Retina (tissue), 1 donor: ENCODE measurements at places on chromosomes 7 and 10.

DNA sequence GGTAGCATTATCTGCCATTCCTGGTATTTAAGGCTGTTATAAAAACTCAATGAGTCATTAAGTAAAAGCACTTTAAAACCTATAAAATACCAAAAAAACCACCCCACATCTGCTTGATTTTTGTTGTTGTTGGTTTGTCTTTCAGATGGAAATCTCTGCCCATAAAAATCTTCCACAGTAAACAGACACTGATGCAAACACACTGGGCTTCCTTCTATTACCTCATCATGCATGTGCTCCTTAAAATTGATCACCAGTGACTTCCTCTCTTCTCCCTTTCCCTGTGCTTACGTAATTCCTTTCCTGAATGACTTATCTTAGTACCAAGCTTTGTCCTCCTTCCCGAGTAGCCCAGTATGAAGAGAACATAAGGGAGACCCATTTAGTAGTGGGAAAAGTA, 167.2 kb downstream of the EVX1 start:
- no peak for DNase-seq

GRCh38 chr7:1948887-1949680, 279.0 kb downstream of the ELFN1 start:
- no peak for DNase-seq

DNA sequence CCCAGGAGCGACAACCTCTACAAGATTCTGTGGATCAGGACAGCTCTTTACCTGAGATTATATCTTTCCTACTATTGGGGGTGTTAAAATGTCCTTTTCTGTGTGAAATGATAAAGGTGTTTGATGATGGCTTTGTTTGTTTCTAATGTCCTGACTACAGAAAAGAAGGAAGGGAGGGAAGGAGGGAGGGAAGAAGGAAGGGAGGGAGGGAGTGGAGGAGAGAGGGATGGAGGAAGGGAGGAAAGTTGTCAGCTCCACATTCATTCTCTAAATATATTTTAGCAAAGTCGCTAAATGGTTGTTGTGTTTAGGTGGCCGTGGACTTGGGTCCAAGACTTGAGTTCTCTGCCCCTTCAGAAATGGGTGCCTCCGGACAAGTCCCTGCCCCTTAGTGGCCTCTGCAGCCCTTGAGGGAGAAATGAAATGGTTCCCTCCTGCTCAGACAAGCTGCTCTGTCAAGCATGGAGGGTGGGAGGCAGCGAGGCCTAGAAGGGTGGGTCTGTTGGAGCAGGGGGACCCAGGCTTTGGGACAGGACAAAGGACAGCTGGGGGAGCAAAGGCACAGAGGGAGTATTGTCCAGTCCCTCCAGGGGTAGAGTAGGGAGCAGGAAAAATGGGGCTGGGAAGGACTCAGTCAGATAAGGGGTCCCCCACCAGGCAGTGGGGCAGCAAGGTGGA, 4.4 kb downstream of the RGS10 start:
- peak; percentile 4 for DNase-seq

DNA sequence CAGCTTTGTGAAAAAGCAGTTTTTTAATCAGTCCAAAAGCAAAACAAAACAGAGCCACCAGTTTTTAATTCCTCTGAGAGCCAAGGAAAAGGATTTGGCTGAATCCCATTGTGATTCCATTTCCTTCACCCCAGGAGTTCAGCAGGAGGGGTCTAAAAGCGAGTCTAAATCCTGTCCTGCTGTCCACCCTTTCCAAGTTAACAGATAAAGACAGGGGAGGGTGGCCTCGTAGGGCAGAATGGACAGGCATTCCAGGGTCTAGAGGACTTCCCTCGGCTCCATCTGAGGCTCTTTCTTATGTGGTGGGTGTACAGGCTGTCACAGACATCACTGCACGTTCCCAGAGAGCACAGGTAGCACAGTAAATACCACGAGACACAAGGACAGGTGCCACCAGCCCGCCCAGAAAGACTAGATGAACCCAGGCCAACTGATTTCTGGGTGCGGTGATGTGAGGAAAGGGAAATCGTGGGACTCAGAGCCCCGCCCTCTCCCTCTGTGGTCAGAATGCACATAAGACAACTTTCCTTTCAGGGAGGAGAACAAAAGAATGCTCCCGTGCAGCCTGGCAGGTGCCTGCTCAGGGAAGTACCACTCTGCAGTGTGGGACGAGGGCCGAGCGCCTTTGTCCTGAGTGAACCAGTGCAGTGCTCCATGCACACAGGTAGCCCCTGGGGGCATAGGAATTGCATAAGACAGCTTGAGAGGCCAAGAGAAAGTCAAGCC, 119.7 kb downstream of the ABLIM1 start:
- DNase-seq = peak; percentile 18

- DNase-seq = peak; percentile 10
Observed at GRCh38 chr10:48806342-48806741, 121.7 kb downstream of the WDFY4 start.

GRCh38 chr10:23540401-23541030, 101.6 kb downstream of the OTUD1 start:
- DNase-seq = no peak

- no peak for DNase-seq
Observed at GRCh38 chr7:3156508-3156907, 112.8 kb upstream of the CARD11 start.

DNA sequence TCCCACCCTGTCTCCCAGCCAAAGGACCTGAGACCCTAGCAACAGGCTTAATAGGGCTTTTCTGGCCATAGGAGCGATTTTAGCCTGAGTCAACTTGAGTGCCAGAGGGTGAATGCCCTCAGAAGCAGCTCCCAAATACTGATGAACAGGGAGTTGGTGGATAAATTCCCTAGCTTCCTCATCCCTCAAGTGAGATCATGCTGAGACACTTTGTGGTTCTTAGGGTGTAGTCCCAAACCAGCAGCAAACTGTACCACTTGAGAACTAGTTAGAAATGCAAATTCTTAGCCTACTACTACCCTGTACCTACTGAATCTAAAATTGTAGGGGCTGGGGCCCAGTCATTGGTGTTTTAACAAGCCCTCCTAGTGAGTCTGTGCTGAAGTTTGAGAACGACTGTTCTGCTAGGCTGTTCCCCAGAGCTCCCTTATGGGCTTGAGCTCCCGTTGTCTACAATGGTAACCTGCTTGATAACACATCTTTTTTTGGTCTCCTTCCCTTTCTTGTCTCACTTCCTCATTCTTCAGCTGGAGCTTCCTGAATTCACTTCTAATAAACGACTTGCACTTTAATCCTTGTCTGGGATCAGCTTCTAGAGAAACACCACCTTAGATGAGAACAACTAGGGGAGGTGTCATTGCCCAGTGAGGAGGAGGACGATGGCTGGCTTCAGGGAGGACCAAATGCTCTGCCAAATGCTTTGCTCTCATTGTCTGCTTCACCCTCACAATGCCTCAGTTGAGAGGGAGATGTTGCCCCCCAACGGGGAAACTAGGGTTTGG, 18.2 kb upstream of the CDH23 start:
- no peak for DNase-seq

GRCh38 chr10:1048349-1048731, 579 bp downstream of the IDI1 start:
- no peak for DNase-seq

GRCh38 chr7:7889791-7890568, 78.6 kb upstream of the GLCCI1 start:
- no peak for DNase-seq

DNA sequence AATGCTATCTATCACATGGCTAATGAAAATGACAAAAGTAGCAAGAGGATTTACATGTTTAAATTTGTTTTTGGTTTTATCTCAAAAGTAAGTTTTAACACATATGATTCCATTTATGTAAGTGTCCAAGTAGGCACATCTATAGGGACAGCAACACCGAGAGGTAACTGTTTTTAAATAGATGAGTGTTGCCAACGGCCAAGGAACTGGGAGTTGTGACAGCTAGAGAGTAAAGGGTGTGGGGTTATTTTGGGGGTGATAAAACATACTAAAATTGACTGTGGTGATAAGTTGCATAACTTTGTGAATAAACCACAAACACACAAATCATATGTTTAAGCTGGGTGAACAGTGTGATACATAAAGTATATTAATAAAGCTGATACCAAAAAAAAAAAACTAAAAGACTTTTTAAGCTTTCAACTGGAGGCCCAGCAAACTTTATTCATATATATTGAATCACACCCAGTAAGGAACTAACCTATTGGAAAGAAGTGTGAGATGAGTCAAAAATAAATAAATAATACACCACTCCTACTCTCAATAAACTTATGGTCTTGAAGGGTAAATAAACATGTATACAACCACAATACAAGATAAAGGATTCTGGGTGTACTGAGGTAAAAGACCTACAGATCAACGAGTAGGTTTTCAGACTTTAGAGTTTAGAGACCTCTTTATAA, 33.0 kb downstream of the LRRC72 start:
- no peak for DNase-seq

- DNase-seq = no peak
Observed at GRCh38 chr10:13721486-13721885, 134.7 kb downstream of the PRPF18 start.

DNA sequence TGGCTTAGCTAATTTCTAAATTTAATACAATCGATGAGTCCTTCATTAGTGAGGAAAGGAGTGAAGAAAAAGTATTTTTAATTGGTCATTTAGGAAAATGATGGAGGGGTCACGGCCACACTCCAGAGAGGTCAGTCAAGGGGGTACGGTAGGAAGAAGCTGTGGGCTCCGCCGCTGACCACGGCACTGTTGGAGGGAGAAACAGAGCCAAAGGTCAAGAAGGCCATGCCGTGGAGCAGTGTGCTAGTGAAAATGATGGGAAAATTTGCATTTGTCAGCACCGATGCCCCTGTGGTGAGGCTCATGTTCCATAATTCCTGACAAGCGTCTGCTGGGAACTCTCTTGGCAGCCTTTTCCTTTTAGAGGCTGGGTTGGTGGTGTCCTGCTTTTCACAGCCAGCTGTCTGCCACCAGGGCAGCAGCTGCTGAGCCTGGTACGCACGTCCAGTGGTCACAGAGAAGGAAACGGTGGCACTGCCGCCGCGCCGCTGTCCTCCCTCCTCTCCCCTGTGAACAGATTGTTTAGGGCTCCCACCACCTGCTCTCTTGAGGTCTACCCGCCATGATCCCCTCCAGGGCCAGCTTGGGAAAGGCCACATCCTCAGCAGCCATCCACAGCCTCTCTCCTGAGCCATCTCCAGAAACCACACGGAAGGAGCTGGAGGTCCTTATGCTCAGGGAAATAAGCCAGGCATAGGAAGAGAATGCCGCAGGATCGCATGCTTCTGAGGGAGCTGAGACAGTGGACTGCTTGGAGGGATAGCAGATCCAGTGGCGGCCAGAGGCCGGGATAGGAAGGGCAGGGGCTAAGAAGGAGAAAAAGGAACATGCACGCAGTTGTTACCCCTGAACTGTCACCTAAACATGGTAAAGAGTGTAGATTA, 263.7 kb upstream of the PPP2R2D start:
- no peak for DNase-seq

- no peak for DNase-seq
Observed at GRCh38 chr7:78014401-78014800, 215.8 kb downstream of the PHTF2 start.

DNA sequence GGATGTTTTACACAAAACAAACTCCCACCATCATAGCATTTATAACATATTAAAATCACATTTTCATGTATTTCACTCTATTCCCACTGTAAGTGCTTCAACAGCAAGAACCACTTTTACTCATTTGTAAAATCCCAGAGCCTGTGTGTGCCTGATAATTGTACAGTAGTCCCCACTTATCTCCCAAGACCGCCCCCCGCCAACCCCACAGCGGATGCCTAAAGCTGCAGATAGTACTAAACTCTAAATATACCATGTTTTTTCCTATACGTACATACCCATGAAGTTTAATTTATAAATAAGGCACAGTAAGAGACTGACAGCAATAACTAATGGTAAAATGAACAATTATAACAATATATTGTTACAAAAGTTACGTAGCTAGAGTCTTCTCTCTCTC, 33.5 kb downstream of the EZH2 start:
- no peak for DNase-seq

DNA sequence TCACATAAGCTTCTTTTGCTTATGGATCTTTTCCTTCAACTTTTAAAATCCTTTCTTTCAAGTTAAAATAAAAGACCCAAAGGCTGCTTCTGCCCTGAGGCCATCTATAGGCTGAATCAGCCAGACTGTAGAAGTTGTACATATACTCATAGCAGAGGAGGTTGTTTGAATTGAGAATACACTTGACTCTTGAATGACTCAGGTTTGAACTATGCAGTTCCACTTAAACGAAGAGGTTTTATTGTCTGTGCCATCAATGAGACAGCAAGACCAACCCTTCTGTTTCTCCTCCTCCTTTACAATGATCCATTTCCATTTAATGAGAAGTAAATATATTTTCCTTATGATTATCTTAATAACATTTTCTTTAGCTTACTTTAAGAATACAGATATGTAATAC, 5.8 kb downstream of the ZNF365 start:
- DNase-seq = no peak

DNA sequence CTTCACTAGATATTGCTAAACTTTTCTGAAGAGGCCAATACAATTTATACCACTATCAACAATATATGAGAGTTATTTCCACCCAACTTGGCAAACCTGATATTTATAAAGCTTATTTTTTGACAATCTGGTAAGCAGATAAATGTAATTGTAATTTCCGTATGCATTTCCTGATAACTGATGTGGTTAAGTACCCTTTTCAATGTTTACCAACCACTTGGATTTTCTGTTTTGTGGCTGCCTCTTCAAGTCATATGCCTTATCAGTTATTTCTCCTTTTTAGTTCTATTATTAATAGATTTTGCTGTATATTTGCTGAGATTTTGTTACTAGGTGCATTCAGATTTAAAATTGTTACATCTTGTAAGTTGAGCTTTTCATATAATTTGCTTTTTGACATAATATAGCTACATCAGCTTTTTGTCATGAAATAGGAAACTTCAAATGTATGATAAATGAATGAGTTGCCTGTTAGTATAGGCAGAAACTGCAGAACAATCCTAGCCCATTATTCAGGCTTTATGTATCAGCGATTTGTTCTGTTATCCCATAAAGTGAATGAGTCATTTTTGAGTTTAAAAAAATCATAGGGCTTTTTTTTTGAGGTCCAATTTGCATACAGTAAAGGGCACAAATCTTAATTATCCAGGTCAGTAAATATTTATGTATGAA, 11.5 kb downstream of the SGPL1 start:
- DNase-seq = no peak

- DNase-seq = no peak
Observed at GRCh38 chr7:105611856-105612775, 30.8 kb upstream of the EFCAB10 start.

DNA sequence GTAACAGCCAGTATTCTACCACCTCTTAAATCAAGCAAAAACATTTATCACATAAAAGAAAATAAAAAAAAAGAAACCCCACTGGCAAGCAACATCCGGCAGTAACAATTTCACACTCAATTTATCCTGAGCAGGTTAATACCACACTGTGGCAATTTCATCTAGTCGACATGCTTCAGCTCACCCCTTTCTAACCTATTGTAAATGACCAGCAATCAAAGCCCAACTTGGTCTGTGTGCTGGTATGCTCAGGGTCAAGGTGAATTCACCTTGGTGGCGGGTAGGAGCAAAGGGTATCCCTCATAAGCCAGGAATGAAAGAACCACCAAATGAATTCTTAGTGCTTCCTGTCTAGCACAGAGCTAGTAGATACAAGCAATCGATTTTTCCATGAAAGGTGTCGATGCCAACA, 109.1 kb upstream of the AFAP1L2 start:
- DNase-seq = no peak
